ENCODE measurements at places on chromosomes 1 and 21.

DNA sequence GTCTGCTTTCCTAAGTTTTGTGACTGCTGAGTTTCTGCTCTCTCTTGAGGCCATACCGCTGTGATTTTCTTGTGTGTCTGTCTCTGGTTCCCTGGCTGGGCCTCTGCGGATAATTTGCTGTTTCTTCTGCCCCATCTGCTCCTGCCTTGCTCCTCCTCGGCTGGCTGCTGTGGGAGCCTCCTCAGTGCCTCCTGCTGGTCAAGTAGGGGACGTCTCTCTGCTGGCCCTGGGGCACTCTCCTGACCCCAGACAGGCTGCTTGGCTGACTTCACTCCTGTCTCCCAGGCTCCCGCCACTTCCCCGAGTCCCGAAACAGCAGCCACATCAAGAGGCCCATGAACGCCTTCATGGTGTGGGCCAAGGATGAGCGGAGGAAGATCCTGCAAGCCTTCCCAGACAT is 28.5 kb downstream of the ETNK2 start:
- DNase-seq: no peak

DNA sequence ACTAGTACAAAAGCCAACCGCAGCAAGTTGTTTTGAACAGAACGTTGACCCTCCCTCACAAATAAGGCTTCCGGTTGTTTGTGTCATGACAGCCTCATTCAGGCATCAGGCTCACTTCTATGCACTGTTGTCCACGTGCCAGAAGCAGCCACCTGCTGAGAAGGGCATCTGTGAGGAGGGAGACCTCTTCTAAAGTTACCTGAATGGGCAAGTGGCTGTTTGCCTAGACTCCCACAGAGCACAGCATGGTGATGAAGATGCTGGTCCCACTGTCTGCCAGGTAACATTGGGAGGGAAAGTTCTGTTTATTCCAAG is 176.1 kb downstream of the CLIC6 start:
- DNase-seq: no peak

DNA sequence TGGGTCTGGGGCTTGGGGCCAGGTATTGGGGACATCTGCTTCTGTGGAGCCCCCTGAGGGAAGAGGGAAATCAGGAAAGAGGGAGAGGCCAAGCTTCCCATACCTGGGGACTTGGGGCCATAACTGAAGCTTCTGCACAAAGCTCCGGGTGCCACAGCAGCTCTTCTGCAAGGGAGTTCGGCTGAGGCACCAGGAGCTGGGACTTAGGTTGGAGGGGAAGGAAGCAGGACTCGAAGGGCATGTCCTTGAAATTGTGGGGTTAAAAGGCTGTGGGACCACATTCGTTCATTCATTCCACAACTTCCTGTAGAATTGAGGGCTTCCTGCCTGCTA is 1.7 kb upstream of the EPS8L3 start:
- no peak for DNase-seq

- no peak for DNase-seq
Measured at GRCh38 chr1:24085546-24085945, 26.4 kb downstream of the MYOM3 start.

GRCh38 chr1:161244888-161245287 is 6.9 kb upstream of the NR1I3 start:
- no peak for DNase-seq

- DNase-seq: no peak
Measured at GRCh38 chr1:66732407-66733166, 19.7 kb upstream of the DYNLT5 start.

DNA sequence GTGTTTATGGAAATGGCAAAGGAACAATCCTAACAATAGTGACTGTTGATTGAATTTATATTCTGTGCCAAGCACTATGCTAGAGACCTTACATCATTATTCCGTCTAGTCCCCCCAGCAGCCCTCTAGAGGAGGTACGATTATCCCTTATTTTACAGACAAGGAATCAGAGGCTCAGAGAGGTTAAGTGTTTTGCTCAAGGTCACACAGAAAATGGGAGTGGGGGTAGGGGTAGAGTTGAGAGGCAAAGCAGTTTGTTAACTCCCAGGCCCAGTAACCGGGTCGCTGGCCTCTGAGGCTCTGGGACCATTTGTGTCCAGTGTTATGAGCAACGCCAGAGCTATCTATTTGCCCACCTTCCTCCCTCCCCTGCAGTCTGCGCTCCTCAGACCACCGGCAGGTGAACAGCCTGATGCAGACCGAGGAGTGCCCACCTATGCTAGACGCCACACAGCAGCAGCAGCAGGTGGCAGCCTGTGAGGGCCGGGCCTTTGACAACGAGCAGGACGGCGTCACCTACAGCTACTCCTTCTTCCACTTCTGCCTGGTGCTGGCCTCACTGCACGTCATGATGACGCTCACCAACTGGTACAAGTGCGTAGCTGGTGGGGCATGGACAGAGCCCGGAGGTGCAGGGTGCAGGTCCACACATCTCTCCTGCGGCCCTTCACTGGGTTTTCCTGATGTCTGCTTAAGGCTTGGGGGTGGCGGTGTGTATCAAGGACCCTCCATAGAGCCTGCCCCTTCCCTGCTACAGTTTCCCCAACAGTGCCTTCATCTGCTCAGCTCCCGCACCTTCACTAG is 19.8 kb downstream of the SERINC2 start:
- DNase-seq: no peak

GRCh38 chr21:32807717-32808380 is 36.3 kb upstream of the PAXBP1 start:
- DNase-seq: no peak
